ENCODE measurements at places on chromosomes 4 and X.
A peak's percentile ranks its signal among the peaks of the same experiment; 100 is the strongest.

DNA sequence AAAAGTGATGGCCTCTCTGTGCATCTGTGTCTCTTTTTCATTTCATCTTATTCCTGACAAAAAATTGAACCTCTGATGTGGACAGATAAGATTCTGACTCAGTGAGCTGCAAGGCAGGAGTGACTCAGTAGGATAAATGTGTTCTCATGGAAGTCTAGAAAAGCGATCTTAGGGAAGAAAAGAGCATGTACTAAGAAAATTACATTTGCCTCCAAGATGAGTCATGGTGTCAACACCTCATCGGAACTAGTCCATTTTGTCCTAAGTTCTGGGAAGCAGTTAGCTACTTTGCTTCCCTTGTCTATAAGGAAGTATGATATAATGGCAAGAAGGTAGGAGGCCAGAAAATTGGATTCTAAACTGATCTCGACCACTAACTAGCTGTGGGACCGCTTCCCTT lies 83.5 kb upstream of the AFF2 start:
- no peak for DNase-seq

DNA sequence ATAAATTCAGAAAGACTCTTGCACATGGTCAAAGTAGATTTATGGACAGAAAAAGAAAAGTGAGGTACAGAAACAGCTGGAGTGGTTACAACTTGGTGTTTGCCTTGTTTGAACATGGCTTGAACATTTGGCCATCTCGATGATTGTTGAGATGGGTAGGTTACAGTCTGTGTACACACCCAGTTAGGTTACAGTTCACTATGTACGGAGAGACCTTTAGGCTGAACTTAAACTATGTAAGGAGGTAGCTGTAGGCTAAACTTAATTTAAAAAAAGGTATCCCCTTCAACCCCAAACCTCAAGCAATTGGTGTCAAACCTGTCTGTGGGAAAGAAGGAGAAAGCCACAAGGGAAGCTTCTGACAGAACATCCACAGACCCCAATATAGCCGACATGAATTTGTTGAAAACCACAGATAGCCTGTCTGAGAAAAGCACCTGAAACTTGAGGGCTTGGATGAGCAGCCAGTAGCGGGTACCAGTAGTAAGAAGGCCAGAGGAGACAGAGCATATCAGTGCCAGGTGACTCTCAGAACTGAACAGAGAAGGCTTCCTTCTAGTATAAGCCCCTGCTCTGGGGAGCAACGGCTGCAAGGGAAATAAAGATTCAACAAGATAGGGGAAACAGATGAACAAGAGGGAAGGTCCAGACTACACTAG lies 247.9 kb upstream of the GALNTL6 start:
- no peak for DNase-seq

DNA sequence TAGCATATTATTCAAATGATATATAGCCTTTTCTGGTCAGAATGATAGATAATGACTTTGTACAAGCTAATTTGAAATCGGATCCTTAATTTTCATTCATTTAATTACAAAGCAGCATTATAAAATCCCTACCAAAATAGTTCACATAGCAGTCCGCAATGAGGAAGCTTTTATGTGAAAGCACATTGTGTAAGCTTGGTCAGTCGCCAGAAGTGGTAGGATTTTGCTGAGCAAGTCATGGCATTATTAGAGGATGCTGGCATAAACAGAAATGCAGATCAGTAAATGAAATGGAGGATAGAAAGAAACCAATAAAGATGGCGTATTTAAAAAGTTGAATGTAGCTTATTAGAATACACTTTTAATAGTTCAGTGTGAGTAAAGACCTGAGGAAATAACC lies 93.2 kb upstream of the DIAPH2 start:
- DNase-seq, result no peak

DNA sequence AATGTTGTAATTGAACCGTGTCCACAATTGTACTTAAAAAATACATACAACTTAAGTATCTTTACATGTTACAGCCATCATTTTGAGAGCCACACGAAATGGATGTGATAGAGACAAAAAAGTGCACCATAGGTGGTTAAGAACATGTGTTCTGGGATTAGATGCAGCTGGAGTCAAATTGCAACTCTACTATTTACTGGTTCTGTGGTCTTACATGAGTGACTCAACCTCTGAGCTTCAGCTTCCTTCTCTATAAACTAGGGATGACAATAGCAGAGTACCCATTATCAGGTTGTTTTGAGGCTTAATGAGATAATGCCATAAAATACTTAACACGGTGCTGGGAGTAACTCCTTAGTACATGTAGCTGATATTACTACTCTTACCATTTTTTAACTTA lies 130.4 kb downstream of the IDS start:
- DNase-seq, result no peak

DNA sequence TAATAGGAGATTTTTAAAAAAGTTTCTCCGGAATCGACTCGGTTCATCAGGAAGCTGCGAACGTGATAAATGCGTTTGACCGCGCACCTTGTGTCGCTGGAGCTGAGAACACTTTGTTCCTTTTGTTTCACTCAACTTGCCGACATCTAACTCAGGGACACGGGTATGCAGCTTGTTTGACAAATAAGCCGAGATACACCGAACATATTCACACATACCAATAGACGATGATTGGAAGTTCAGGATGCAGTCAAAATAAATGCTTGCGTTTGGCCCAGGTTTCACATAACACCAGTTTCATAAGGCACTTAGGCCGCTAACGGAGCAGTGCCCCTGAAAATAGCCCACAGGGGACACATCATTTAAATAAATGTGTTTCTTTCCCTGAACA lies 932 bp upstream of the SHISA3 start:
- DNase-seq, result no peak

DNA sequence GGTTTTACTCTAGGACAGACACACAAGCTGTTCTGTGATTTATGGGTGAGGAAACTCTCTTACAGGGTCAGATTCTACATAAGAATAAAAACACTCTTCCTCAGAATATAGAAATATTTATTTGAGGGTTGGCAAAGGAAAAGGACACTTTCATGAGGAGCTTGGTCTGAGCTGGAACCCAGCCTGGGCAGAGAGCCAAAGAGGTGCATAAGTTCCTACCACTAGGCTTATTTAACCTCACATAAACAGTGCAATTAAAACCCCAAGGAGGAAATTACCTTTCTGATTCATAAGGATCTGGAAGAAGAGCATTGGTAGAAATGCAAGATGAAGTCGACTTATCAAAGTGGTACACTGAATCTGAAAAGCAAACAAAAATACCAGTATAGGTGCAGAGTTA lies 32.9 kb downstream of the SETD7 start:
- DNase-seq, result no peak

- peak; percentile 0 for DNase-seq
Measured at GRCh38 chrX:55342533-55343501, 78.1 kb upstream of the PAGE3 start.

DNA sequence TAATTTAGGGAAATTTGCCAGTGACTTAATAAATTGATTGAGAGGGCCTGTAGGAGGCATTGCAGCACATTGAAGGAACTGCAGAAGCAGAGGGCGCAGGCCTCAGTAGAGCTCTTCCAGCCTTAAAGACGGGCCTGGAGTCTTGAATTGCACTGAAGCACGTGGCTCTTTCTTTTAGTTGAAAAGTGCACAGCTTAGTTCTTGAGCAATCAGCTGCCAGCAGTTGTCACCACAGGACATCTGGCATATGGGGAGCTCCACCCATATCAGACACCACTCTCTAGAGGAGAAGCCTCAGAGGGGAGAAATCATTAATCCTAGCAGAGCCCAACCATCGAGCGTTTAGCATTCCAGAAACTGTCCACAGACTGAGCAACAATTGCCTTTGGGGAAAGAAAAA lies 16.0 kb upstream of the FGF16 start:
- no peak for DNase-seq

DNA sequence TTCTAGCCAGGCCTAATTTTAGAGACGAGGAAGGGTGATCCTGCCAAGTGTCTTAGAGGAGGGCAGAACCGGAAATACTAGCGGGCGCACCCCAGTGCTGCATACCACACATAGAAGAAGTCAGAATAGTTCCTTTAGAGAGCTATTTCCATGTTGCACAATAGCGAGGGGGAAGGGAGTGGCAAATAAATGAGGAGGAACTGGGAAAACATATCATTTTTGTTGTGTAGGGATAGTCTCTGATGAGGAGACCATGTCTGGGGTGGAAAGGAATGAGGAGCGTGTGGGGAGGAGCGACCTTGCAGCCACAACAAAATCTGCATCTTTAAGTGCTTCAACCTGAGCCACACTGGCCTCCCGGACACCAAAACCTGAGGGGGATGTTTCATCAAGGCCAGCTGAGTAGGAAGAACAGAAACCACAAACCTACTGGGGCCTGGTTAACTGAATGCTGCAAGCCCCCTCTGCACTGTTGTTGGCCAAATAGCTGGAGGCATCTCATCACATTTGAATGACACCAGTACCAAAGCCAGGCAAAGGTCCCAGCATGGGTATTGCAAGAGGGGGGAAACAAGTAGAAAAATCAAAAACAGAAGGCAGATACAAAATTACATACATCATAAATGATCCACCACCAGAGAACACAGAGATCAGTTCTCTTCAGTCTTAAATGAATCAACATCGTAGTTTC lies 26.7 kb upstream of the C1QTNF7 start:
- DNase-seq, result no peak

- DNase-seq, result no peak
Measured at GRCh38 chr4:34766935-34767334, 1477.4 kb downstream of the ARAP2 start.

DNA sequence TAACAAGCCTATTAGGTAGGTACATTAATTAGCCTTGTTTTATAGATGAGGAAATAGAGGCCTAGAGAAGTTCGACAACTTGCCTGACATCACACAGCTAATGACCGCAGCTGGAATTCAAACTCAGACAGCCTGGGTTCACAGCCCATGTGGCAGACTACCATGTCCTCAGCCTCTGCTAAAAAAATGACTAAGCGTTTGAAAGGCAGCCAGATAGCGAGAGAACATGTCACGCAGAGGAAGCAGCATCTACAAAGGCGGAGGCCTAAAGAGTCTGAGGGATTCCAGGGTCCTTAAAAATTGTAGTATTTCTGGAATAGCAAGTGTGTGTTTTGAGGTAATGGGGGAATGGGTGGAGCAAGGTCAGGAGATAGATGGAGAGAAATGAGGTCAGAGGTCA lies 33.2 kb upstream of the BMP15 start:
- DNase-seq, result no peak

DNA sequence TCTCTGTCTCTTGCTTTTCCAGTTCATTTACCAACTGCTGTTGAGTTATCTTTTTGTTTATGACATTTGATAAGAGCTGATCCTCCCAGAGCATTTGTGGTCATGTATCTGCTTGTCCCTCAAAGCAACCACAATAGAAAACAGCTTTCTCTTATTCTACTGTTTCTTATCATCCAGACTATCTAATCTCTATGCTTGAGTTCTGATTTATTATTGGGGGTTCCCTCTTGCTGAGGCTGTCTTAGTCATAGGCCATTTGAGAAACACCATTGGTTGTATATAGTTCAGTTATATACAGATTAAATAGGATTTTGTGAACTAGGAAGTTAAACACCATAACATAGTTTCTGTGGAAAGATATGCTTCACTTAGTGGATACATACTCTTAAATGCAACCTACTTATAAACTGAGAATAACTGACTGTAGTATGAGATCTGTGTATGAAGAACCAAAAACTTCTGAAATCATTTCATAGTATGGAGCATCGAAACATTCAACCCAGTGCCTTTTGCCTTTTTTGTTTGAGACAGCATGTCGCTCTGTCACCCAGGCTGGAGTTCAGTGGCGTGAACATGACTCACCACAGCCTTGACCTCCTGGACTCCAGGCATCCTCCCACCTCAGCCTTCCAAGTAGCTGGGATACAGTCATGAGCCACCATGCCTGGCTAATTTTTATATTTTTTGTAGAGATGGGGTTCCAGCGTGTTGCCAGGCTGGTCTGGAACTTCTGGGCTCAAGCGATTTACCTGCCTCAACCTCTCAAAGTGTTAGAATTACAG lies 75.8 kb downstream of the STIM2 start:
- no peak for DNase-seq

DNA sequence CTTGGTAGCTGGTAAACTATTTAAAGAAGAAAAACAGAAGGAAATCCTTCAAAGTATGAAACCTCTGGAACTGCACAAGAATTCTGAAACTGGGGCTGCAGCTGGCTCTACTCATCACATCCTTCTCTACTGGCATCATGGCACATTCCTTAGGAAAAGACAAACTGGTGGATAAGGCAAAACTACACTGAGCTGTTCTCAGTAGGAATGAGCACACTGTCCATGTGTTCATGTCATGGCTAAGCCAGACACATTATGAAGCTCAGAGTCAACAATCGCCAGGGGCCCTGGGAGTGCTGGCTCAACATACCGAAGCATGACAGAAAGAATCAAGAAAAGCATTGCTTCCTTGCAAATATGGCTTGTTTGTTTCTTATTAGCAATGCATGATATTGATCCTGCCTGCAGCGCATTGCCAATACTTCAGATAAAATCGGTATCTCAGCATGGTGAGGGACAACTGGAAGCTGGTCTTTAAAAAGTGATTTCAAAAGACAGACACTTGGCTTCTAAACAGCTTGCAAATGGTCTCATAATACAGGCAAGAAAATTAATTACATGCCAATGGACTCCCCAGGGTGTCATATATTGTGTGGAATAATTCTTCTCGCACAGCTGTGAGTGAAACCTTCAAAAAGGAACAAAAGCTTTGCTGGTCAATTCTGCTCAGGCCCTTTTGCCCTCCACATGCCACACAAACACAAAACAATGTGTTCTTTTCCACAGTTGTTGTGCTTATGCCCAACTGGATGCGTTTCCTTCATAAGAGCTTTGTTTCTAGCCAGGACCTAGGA lies 300.2 kb upstream of the VCX start:
- DNase-seq, result no peak

- no peak for DNase-seq
Measured at GRCh38 chr4:57100979-57101651, 9.1 kb downstream of the IGFBP7 start.

- no peak for DNase-seq
Measured at GRCh38 chr4:65954416-65954815, 284.1 kb upstream of the EPHA5 start.

DNA sequence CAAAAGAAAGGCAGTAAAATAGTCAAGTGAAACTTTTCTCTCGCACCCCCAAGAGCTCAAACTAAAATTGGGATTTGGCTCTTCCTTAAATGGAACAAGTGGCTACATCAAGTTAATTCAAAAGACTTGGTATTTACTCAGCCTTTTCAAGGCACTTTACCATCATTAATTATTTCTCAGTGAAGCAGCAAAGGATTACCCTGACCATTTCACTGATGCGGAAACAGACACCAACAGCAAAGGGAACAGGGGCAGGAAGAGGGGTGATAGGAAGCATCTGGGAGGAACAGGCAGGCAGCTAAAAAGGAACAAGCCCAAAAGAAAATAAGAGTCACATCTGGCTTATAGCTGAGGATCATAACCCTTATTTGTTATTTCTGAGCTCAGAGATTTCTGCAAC lies 2.7 kb downstream of the SCML2 start:
- DNase-seq, result no peak

GRCh38 chrX:47217121-47217851 lies 1.2 kb upstream of the CDK16 start:
- DNase-seq, result no peak

- no peak for DNase-seq
Measured at GRCh38 chrX:56066016-56066415, 166.1 kb upstream of the KLF8 start.

GRCh38 chrX:54495814-54496516 lies at the start of gene FGD1:
TSS of gene FGD1 (minus strand) at chrX:54496234. CDS start at chrX:54495432, 802 bp downstream.
- DNase-seq, result no peak

- no peak for DNase-seq
Measured at GRCh38 chr4:105283501-105283900, 136.8 kb downstream of the TET2 start.
